ENCODE measurements at places on chromosomes 5 and 9.

DNA sequence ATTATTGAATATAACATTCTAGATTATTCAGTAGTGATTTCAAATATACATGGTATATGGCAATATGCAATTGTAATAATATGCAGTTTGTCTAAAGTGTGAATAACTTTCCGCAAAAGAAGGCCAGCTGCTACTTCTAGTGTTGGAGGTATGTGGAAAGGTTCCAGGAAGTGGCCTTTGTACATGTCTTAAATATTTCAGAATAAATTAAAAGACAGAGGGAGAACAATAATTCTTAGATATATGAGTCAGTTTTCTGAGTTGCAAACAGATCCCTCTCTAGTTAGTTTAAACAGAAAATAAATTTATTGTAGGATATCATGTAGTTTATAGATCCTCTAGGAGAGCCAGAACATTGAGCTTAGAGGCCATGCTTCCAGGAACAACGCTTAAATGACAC lies 210.8 kb upstream of the ELL2 start:
- no peak for DNase-seq

- no peak for DNase-seq
Measured at GRCh38 chr9:32371679-32372078, 12.8 kb upstream of the ACO1 start.

- peak; percentile 29 for DNase-seq
Measured at GRCh38 chr9:109166771-109167601, at the start of gene FRRS1L. Gene FRRS1L (minus strand): TSS chr9:109167249. CDS start chr9:109167138, 111 bp downstream.

GRCh38 chr5:122264610-122265009 lies 47.4 kb upstream of the SNCAIP start:
- DNase-seq, result no peak

DNA sequence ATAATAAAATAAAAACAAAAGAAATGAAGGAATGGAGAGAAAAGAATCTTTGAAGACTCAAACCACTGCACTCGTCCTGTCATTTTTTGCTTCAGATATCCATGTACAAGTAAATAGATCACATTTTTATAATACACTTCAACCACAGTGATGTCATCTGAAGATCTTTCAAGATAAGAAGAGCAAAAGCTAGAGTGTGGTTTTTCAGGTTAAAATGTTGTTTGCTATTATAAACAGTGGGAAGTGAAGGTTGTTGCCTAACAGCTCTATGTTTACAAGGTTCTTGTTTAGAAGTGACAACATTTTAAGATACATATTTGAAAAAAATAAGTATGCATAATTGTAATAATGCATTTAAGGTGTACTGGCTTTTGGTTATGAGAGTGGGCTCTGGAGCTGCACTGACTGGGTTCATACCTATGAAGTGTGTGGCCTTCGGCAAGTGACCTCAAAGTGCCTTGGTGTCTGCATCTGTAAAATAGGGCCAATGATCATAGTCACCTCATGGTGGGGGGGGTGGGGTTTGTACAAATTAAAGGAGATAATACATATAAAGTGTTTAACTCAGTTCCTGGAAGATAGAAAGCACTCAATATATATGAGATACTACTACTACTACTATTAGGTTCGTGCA lies 45.5 kb upstream of the IL7R start:
- no peak for DNase-seq

DNA sequence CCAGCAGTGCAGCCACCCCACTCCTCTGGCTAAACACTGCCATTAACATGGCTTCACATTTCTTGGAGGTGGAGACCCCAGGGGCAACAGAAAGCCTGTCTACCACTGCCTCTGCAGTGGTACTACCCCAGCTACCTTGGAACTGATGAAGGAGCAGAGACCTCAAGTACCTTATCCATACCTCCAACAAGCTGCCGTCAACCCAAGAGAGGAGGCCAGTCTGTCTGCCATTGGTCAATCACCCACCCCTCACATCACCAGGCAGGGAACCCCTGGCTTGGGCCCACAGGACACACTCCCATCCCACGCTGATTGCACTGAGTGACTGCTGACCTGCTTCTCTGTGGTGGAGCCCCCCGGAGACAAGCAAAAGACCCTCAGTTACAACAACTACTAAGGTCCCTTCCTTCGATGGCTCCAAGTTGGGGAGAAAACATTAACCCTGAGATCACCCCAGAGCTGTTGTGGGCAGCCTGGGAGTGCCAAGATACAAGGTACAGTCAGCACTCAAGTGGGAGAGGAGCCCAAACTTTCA lies 5.6 kb downstream of the IFNA14 start:
- DNase-seq, result no peak

- DNase-seq, result no peak
Measured at GRCh38 chr9:109886617-109887016, 106.6 kb downstream of the PALM2AKAP2 start.

DNA sequence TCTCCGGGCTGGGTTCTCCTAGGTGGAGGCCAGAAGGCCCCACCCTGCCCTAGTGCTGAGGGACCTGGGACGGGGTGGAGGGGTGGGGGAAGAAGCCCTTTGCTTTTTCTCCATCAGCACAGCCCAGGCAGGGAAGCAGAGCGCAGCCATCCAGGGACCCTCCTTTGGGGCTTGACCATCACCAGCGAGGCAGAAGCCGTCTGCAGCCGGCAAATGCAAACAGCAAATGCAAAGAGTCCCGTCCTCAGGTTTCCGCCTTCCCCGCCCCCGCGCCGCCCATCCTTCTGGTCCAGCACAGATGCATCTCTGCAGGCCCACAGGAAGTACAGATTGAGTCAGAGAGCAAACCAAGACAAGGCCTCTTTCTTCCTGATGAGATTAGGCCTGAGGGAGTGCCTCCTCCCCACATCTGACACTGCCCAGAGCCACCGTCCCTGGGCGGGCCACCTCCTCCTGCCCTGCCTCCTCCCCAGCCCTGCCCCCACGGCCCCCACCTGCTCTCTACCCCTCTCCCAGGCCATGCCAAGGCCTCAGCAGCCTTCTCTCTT lies 23.4 kb downstream of the CORO2A start:
- DNase-seq, result no peak
